NCI-H1105 treated with DMSO at 0.1 percent for 48 hours (cell line): ENCODE measurements at places on chromosomes 12 and 14.

GRCh38 chr12:127280393-127281275, 986.3 kb upstream of the TMEM132C start:
- no peak for DNase-seq

DNA sequence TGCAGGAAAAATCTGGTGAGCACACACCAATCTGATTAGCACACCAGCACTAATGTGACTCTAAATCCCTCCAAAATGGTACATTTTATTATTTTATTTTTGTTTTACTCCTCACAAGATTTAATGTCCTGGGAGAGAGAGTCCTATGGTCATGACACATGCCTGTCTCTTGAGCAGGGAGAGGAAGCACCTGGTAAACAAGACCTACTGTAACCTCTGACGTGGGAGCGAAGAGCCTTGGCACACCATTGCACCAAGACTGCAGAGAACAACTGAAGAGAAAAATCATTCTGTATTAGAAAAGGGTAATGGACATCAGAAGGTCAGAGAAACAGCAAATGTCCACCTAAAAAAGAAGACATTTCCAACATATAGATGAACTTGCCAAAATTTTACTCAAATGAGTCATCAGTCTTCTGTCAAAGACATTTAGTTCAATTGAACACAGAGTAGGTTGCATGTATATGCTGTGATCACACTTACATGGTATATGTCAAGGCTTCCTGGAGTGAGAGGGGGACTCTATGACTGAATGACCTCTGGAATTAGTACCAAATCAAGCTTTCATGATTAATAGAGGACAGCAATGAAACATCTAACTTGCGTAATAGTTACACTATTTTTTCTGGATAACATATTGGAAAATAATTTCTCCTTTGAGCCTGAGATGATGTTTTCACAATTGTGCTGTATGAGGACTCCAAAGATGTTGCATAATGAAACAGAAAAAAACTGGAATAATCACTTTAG, 186.9 kb upstream of the FLRT2 start:
- no peak for DNase-seq

- DNase-seq: no peak
These were observed 41.4 kb downstream of the PTPRQ start for GRCh38 chr12:80485222-80485987.

DNA sequence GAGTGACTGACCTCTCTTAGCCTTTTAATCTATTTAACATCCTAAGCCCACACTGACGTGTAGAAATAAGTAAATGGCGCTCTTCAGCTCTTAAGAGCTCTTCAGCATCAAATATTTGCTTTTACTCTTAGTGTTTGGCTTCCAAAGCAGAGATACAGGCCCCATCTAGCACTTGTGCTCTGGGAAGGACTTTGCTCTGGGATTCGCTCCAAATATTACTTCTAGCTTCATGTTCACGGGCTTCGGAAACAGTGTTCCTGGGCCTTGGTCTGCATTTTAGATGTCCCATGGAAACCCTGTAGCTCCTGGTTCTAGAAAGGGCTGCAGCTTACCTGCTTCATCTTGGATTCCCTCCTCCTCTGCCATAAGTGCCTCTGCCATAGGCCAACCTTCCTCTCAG, 2.7 kb upstream of the NKX2-8 start:
- DNase-seq: peak; percentile 36

- DNase-seq: no peak
These were observed 17.6 kb upstream of the RNASE3 start for GRCh38 chr14:20873370-20874177.

- no peak for DNase-seq
These were observed 12.3 kb upstream of the CSAD start for GRCh38 chr12:53193040-53193439.

DNA sequence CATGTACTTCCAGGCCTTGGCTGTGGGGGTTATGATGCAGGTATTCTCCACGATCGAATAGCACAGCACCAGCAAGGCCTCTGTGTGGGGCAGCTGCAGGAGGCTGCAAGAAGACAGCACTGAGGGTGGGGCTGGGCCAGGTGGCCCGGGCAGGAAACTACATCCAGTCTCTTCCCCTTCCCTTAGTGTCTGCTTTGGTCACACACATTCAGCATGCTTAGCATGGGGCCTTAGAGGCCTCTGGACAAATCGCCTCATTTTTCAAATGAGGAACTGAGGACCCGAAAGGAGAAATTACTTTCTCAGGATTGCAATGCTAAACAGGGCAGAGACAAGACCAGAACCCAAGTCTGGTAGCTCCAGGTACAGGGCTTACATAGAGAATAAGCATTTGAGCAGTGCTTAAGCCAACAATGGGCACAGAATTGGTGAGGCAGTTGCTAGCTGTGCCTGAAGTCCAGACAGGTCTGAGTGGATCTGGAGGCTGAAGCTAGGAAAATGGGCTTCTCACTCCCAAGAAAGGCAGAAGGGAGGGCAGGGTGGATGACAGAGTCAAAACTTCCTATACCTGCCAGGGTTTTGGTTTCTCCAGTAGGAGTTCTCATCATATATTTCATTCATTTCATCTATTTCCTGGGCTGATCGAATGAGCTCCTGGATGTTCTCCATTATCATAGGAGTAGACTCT, 3.5 kb downstream of the ACRBP start:
- DNase-seq: no peak

DNA sequence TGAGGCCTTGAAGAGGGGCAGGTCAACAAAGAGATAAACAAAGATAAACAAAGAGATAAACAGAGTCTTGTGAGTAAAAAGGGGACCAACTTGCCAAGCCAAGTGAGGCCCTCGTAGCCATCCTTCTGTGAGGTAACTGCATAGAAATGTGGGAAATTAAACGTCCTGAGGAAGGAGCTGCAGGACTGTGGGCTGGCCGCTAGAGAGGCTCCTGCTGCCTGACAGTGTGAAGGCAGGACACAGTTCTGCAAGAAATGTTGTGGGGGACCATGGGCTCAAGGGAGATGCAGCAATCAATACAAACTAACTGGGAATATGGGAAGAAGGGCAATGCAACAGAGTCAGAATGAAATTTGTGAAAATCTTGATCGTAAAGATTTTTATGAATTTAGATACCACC, 91.9 kb downstream of the SLC8A3 start:
- no peak for DNase-seq

GRCh38 chr12:22325218-22325617, 9.3 kb downstream of the ST8SIA1 start:
- no peak for DNase-seq

DNA sequence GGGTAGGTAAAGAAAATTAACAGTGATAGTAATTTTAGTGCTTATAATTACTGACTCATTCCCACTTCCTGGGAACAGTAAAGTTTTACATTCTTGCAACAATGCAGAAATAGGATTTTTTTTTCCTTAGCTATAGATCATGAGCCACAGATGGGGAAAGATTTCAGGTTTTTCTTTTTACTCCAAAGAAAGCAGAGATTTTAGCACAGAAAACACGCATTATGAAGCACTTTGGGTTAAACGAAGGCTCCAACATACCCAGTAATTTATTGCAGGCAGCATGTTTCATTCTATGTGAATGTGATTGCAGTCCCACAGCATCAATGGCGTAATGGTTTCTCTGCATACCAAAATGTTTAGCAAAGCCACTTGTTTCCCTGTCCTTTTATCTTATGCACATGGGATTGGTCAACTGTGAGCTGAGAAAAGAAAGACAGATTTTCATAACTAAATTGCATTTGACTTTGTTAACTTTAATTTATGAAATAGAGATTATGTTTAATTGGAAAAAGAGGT, 124.6 kb upstream of the E2F7 start:
- DNase-seq: no peak

DNA sequence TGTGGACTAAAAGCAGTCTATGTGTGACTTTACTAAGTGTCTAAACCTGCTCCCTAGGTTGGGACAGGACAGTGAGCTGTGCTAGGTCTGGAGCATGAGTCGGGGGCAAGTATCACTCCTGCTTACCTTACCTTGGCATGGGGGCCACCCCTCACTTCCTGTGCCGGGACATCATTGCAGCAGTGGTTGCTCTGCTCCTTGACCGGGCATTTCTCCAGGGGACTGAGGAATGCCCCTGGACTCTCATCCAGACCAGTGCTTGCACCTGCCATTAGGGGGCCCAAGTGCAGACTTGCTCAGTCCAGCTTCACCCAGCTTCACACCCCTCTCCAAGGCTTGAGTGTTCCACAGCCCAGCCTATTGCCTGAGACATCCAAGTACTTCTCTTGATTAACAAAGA, 84.7 kb upstream of the NELL2 start:
- DNase-seq: no peak

- DNase-seq: peak; percentile 97
These were observed 439.6 kb upstream of the LRFN5 start for GRCh38 chr14:41167040-41167439.

- DNase-seq: no peak
These were observed 246.6 kb downstream of the TMEM132D start for GRCh38 chr12:129657179-129657578.

GRCh38 chr12:110426406-110426805, 22.9 kb upstream of the ANAPC7 start:
- no peak for DNase-seq

DNA sequence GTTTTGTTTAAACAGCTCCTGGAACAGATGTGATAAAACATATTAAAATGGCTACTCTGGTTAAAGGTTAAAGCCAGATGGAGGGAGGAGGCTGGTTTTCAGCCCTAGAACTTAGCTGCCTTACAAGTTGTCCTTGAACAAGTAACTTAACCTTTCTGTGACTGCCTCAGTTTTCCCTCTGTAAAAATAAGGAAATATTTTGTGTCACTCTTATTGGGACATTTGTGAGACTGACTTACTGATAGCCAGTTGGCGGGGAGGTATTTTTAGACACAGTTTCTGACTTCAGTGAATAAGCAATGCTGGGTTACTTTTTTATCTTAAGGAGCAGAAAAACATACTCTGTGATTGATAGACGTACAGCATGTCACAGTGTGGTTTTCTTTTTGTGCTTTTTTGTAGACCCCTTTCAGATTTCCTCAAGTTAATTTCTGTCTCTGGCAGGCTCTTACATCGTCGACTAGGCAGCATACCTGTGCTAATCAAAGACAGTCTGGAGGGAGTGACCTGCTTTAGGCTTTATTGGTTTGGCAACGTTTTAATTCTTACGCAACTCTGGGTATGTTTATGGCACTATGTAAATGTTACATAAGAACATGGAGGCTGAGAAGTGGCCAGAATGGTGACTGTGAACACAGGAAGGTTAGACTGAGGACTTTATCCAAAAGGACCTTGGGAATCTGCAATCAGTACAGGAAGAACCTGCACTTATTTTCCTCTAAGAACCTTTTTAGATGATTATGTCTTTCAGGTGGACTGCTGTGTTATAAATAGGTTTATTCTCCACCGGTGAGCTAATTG, 3.3 kb downstream of the ACVR1B start:
- no peak for DNase-seq

GRCh38 chr14:55780156-55780946, 200.3 kb downstream of the KTN1 start:
- no peak for DNase-seq

DNA sequence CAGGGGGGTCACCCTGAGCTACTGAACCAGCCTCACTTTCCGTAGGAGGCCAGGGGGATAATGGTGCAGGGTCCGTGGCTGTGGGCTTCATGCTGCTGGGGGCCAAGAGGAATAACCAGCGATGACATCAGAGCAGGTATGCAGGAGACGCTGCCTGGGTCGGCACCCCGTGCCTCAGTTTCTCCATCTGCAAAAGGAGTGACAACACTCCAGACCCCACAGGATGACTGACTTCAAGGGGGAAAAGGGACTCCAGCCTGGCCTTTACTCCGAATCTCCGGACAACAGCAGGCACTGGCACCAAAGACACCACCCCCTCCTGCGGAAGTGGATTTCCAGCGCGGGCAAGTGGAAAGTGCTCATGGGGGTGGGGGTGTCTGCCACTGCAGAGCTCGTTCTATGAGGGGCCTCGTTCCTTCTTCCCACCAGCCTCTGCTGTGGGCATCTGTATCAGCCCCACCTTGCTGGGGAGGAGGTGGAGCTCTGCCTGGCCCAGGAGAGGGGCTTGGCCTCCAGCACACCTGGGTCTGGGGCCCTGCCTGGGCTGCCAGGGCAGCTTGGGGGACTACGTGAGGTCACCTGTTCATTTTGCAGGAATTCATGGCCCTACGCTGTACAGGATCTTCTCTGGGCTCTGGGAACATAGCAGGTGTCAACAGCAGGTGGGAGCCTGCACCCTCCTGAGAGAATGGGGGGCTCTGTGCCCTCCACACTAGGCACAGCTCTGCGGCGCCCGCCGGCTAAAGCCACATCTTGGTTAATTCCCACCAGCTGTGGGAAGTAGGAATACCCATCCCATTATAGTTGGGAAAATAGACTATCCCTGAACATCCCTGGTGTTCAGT, 216.6 kb upstream of the C14orf180 start:
- DNase-seq: no peak

GRCh38 chr14:68216079-68216478, 396.5 kb downstream of the RAD51B start:
- no peak for DNase-seq

DNA sequence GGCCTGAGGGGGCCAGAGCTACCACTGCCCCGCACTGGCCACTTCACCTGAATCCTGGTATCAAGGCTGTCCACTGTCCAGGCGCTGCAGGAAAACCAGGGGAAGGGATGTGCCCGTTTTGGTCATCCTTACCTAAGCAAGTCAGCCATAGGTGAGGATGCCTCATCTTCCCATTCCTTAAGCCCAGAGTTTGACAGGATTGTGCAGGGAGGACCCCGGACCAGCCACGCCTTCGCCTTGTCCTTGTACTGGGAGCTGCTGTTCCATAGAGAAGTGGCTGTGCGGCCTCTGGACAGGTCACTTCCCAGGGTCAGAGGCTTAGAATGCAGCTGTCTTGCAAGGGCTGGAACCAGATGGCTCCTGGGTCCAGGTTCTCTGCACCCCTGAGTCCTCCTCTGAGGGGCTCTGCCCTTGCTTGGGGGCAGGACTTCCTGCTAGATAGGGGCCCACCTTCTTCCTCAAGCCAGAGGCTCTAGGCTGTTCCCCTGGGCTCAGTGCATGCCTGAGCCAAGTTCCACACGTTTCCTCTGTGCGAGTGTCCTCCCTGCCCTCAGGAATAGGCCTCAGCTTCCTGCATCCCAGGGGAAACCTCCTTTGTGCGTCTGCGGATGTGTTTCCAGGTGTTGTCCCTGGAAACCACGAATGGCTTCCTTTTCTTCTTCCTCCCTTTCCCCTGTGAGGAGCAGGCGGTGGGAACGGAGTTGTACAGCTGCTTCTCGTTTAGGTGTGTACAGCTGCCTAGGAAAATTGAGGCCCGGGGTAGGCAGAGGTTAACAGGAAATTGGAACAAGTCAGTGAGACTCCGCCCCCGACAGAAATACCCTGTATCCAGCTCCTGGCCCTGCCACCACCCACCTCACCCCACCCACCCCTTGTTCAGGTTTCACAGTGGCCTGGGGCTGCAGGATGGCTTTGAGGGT, 54.3 kb upstream of the RIN3 start:
- DNase-seq: no peak

GRCh38 chr14:58826845-58827686, 189.3 kb downstream of the DACT1 start:
- no peak for DNase-seq
